RCC 7860 (cell line): ENCODE measurements at places on chromosomes 7 and 10.

GRCh38 chr10:90020506-90020905, 319.1 kb downstream of the KIF20B start:
- no peak for DNase-seq

DNA sequence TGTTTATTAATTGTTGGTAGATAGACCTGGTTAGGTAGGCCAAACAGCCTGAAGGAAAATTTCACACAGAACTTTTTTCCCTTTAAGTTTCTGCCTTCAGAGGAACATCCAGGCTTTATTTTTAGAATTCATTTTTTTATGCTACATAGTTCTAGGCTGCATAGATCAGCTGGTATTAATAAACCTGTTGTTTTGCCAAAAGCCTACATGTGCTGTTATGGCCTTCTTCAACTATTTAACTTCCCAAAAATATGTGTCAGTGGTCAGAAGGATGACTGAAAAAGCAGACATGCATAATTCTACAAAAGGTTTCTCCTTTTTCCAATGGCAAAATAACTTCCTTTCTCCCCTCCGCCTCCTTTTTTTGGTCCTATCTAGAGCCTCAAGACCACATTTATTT, 303.0 kb upstream of the DKK1 start:
- no peak for DNase-seq

- DNase-seq: no peak
Observed at GRCh38 chr10:98141484-98142073, 7.1 kb downstream of the R3HCC1L start.

- DNase-seq: no peak
Observed at GRCh38 chr7:3378390-3379150, 77.5 kb downstream of the SDK1 start.
